Stimulated activated naive CD4-positive, alpha-beta T cell treated with Interleukin-2 at 50 U/mL for 16 hours (primary cell): ENCODE measurements at places on chromosomes 3 and 15.

- DNase-seq: no peak
These were observed 67.2 kb downstream of the NCEH1 start for GRCh38 chr3:172643506-172644179.

DNA sequence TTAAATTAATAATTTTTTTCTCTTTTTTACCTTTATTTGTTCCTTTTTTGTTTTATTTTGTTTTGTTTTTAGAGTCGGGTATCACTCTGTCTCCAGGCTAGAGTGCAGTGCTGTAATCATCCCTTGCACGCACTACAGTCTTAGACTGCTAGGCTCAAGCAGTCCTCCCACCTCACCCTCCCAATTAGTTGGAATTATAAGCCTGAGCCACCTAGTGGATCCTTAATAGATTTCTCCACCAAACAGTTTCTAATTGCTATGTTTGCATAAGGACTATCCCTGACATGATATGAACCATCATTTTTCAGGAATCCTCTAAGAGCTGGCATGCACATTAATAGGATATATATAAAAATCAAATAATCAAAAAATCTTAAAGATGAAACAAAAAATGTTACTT lies 993.2 kb downstream of the OTOL1 start:
- no peak for DNase-seq

GRCh38 chr3:153439780-153440179 lies 277.8 kb downstream of the RAP2B start:
- no peak for DNase-seq

- no peak for DNase-seq
These were observed 11.3 kb upstream of the P2RY12 start for GRCh38 chr3:151395806-151396205.

DNA sequence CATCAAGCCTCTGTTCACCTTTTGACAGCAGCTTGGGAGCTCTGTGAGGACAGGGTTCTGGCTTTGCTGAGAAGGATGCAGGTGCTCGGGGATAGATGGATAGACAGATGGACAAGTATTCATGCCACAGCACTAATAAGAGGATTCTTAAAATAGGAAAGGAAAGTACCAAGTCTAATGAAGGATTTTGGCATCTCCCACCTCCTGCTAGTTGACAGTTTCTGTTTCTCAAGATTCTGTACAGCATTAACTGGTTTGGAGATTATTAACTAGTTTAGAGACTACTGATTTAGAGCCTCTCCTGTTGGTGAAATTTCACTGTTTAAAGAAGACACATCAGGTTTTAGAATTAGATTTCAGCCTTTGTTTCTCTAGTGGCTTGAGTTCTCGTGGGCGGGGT lies 152.3 kb downstream of the CACNA1D start:
- DNase-seq: no peak

- no peak for DNase-seq
These were observed 14.9 kb downstream of the CBLB start for GRCh38 chr3:105853801-105854432.

DNA sequence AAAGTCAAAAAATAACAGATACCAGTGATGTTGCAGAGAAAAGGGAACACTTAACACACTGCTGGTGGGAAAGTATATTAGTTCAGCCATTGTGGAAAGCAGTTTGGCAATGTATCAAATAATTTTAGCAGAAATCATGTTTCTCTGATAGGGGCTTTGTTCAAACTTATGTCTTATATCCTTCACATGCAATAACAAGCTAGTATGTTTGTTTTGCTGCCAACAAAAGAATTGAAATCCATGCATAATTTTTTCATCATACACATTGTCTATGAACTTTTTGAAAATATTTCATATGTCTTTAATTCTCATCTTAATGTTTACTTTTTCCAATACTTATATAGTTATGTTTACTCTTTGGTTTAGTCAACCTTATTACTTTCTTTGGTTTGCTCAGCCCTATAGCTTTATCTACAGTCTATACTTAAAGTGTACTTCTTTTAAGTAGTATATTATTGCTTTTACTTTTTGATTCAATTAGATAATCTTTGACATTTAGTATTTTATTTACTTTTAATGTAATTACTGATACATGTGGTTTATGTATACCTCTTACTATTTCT lies 639.6 kb upstream of the CBLB start:
- no peak for DNase-seq

DNA sequence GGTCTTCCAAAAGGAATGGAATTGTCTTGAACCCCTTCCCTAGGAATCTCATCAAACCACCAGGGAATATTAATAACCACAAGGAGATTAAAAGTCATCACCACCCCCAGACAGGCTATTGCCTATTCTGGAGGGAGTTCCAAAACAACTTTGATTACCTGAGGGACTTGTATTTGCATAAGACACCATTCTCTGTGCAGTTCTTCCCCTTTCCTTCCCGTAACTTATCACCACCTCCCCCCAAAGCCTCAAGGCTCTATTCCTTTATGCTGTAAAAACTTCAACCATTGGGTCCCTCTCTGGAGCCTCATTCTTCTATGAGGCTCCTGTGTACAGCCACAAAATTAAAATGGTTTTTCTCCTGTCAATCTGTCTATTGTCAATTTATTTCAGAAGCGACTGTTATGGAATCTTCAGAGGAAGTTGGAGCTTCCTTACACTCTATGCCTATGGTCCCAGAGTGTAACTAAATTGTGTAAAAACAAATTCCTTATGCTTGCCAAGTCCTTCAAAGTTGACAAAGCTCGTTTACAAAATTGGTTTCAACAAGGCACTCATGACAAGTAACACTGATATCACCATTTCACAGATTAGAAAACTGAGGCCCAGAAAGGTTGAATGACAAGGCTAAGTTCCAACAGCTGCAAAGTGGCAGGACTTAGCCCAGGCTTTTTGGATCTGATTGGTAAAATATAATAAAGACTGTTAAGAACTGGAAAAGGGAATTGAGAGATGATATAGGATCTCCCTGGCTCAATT lies 68.3 kb upstream of the HERC1 start:
- DNase-seq: no peak

- no peak for DNase-seq
These were observed 346.2 kb downstream of the IGSF11 start for GRCh38 chr3:118688396-118688884.

DNA sequence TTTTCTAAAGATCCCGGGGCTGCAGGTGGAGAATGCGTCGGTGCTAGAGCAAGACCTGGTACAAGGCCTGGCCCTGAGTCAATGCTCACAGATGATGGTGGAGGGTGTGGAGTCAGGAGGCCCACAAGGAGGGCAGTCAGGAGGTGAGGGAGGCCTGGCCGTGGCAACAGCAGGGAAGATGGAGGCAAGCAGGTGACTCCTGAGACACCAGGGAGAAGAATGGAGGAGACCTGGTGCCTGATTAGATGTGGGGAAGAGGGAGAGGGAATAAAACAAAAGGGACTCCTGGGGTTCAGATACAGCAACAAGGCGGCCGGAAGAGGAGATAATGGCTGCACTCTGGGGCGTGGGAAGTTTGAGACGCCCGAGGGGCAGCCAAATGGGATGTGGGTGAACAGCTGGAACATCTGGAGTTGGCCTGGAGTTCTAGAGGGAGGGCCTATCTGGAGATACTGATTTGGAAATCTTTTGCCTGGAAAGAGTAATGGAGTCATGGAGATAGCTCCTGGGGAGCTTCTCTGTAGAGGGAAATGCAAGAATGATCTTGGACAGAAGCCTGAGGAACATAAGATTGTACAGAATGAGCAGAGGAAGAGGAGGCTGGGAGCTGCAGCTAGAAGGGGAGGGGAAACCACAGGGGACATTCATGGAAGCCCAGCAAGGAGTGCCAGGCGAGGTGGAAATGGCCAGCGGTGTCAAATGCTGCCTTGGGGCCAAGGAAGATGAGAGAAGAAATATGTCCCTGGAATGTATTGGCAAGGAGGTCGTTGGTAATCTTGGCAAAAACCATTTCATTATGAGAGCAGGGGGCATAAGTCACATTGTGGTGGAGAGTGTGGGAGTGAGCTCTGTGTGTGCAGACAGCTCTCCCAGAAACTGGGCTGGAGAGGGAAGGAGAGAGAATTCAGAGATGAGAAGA lies 67.5 kb upstream of the CORO2B start:
- DNase-seq: no peak

GRCh38 chr15:25691544-25692430 lies 171.3 kb downstream of the ATP10A start:
- DNase-seq: no peak

GRCh38 chr15:64443016-64443415 lies 17.4 kb upstream of the ZNF609 start:
- DNase-seq: no peak

DNA sequence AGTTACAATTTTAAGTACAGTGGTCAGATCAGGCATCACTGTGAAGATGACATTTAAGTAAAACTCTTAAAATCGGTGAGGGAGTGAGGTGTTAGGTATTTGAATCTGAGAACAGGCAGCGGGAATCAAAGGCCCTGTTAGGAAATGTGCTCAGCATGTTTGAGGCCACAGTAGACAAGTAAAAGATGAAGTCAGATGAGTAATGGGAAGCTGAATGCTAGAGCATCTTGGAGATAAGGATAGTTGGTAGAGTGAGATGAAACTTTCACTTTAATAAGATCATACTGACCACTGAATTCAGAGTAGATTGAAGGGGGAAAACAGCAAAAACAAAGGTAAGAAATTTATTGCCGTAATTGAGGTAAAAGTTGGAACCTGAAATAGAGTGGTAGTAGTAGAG lies 61.6 kb downstream of the DCBLD2 start:
- DNase-seq: no peak

DNA sequence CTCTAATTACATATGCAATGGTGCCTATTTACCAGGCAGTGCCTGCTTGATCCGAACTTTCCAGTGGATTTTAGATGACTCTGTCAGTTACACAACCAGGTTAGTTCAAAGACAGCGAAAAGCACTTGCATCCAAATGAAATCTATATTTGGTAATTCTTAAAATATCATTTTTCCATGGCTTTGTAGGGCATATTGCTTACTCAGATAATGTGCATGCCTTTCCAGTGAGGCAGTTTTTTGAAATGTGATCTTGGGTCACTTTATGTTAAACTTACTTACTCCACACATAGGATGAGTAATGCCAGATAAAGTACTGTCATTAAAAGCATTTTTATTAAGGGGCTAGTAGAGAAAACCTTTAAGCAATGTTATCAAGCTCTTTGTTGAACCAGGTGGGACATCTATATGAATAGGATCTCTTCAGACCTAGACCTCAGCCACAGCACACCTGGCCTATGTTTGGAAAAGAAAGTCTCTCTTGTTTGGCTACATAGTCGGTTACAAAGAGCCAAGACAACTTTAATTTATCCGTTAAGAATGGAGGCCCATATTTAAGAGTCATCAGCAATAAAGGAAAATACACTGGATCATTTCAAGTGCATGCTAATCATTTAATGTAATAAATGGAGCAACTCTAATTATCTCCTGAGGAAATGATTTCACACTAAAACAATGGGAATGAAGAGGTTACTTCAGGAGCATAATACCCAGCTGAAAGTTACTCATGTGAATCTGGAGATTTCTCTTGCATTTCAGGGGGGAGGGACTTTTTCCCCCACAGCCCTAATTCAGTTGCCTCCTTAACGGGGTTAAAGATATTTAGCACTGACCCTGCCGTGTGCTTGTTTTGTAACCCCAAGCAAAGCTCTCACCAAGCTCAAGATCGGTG lies 56.3 kb upstream of the TMCO5A start:
- DNase-seq: no peak

DNA sequence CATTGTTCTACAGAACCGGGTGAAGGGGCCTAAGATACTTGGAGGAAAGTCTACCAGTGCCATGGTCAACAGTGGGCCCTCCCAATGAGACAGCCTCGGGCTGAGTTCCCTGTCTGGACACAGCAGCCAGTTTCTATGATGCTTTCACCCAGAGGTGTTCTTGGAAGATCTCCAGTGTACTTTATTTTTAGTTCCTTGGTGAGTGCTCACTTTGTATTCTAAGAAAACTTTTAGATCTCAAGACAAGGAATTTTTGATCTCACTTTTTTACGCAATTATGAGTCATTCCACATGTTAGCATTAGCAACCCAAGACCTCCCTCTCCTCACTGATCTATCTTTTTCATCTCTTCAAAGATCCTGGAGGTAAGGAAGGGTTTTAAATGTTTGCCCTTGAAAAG lies 287.7 kb downstream of the RORA start:
- DNase-seq: no peak

- no peak for DNase-seq
These were observed 226.0 kb upstream of the CGNL1 start for GRCh38 chr15:57150066-57150865.

DNA sequence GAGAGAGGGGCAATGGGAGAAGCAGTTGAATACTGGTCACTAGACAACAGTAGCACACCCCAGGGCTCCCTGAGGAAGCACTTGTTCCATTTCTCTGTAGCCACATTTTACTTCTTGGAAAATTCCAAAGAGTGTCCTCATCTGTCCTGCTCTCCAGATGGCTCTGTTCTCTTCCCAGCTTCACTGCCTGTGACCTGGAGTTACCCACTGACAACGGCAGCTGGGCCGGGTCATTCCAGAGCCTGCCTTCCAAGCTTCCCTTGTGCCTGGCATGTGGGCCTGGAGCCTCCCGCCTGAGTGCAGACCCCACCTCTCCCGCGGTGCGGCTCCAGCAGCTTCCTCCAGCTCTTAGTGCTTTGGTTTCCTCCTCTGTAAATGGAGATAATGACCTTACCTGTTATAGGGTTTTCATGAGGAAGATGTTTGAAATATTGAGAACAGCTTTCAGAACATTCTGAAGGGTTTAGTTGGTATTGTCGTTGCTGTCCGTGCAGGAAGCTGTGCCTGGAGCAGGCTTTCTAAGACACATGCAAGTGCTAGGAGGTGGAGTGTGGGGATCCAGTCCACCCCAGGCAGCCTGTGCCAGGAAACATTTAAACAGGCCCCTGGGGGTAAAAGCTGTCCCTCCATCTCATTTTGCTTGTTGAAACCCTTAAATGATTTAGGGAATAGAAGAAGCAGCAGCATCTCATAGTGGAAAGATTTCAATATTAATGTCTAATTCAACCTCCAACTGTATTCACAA lies 24.8 kb downstream of the EFCC1 start:
- no peak for DNase-seq

- no peak for DNase-seq
These were observed 695.2 kb downstream of the TUSC7 start for GRCh38 chr3:117404730-117405129.

DNA sequence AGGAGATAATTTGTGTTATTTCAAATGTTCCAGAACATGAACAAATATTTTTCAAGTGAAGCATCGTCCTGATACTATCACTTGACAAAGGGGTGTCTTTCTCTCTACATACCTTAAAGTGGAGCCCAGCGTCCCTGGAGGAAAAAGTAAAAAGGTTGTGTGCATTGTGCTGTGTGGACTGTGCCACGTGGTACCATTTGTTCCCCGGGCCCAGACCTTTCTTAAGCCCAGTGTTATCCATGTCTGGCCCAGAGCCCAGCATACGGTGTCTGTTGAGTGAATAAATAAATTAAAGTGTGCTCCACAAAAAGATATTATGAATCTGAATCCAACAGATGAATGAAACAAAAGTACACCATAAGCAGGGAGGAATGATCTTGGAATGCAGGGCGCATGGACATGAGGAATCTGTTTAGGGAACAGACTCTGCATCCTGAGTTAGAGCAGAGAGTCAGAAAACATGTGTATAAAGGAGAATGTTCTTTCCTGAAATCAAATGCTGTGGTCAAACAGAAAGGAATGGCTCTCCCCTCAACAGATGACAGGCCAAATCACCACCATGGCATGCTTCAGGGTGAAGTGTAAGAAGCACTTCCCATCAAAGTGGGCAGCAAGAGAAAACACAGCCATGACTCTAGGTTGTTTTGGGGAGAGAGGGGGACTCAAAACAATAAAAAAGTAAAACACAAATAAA lies 8.1 kb upstream of the PRSS50 start:
- DNase-seq: no peak
